ENCODE measurements at places on chromosomes 7 and 10.

- peak; percentile 47 for DNase-seq
Observed at GRCh38 chr10:24383681-24384106, 174.8 kb downstream of the KIAA1217 start.

DNA sequence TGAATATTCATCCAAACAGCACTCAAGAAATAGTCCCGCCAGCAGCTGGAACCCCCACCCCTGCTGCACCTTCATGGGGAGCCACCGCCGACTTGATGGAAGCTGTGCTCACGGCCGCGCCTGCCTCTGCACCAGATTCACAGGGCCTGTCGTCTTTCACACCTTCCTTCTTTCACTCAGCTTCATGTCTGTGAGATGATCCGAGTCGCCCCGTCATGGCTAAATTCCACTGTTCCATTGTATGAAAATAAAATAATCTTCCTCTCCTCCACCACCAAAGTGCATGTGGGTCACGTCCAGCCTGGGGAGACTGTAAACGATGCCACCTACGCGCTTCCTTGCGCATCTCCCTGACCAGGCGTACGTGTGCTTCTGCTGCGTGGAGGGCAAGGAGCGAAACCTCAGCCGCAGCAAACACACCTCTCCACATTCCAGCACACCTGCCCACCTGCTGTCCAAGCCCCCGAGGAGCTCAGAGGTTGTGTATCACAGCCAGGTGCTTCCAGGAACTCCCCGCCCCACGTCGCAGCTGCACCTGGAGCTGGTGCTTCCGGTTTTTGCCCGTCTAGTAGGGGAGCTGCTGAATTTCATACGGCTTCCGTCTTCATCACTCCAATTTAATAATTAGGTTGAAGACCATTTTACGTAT is 137.0 kb downstream of the PTPRN2 start:
- DNase-seq = no peak

- DNase-seq = no peak
Observed at GRCh38 chr10:57249615-57250281, 888.7 kb upstream of the ZWINT start.

DNA sequence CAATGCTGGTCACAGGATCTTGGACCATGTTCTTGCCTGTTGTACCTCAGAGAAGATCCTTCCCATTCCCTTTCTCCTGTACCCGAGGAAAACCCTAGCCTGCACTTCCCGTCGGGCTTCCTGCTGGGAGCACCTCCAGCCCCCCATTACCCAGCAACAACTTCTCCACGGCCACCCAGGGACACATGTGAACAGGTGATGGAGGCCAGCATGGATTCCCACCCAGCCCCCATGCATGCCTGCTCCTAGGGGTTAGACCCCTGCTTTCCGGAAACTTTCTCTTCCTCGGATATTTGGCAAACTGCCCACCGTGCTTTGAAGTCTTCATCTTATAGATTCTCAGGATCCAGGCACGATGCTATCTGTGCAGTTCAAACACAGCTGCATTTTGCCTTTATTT is 67.3 kb downstream of the CALML3 start:
- no peak for DNase-seq

DNA sequence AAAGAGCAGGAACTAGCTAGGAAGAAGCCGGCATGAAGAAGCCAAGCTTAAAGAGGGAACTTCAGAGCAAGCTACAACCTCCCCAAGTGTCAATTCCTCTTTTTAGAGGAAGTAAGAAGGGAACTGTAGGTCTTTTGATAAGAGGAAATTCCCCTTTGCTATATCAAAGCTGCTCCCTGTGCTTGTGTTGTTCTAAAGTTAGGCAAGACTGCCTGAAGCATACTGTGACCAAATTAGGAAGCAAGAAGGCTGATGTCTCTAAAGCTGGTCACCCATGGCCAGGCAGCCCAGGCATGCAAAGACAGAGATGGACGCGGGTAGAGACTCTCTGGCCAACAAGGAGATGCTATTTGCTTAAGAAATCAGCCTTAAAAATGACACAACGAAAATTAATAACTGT is 87.9 kb downstream of the RNF216 start:
- DNase-seq = no peak

DNA sequence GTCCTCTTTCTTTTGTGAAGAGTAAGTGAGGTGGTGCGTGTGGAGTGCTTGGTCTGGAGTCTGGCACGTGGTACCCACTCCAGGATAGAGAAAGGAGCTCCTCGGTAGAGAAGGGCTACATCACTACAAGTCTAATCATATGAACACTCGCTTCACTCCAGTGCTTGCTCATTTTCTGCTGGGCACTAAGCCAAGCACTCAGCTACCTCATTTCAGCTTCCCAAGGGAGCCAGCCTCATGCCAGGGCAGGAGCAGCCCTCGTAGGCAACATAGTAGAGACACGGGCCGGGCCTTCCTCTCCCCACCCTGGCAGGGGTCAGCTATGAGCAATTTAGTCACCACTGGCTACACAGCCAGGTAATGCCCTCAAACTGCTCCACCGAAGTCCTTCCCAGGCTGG is 11.4 kb upstream of the HSPA12A start:
- no peak for DNase-seq

GRCh38 chr7:33716581-33717477 is 188.5 kb upstream of the BMPER start:
- DNase-seq = no peak

DNA sequence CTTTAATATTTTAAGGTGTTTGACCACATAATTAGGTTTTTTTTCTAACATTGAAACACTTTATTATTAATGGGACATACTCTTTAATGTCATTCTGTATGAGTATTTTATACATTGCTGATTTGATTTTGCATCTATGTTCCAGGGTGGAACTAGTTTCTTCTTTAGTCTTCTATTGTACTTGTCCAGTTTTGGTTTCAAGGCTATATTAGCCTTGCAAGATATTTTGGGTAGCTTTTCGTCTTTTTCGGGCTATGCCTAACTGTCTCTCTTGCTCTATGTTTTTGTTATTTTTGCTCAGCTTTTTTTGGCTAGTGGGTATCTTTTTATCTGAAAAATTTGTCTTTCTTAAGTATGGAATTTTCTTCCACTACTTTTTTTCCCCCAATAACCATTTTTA is 38.7 kb upstream of the MKX start:
- no peak for DNase-seq

GRCh38 chr7:138247568-138248333 is 171.5 kb downstream of the AKR1D1 start:
- DNase-seq = no peak

GRCh38 chr10:6795541-6795940 is 215.5 kb upstream of the PRKCQ start:
- no peak for DNase-seq

GRCh38 chr10:24849051-24849450 is 103.4 kb downstream of the PRTFDC1 start:
- DNase-seq = no peak

- DNase-seq = no peak
Observed at GRCh38 chr10:77185696-77186095, 451.9 kb downstream of the KCNMA1 start.

- no peak for DNase-seq
Observed at GRCh38 chr7:150663802-150664494, 21.6 kb upstream of the GIMAP2 start.

DNA sequence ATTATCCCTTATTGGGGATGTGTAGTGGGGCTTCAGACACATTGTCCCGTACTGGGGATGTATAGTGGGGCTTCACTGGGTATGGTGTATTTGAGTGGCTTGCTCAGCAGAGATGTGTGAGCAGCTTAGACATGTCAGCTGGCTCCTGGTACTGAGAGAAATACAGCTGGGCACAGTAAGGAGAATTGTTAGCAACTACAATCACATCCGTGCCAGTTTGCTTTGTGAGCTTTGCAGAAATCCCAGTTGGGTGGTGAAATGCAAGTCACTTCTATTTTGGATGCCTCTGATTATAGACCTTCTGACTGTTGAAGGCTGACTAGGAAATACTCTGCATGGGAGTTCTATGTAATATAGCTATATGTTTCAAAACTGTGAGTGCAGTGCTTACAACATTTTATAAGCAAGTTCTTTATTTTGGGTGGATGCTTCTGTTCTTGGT is 10.8 kb downstream of the CCNY start:
- DNase-seq = no peak

DNA sequence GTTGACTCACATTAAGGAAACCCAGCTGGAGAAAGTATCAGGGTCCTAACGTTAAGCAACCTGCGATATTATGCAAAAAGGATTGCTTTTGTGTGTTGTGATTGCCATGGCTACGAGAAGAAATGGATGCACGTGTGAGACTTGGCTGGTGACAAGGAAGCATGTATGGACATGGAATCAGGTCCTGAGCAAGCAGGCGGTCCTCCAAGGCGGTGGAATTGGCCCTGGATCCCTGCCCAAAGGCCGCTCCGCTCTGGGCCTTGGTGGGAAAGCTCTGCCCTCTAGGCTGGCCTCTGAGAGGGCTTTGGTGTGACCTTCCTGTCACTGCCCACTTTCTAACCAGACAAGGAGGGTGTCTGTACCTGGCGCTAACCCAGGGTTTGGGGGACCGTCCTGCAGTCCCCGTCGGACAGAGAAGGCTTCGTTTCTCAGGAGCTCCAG is 192.1 kb downstream of the EBF3 start:
- no peak for DNase-seq

GRCh38 chr7:133434246-133434865 is 181.5 kb downstream of the EXOC4 start:
- DNase-seq = no peak

DNA sequence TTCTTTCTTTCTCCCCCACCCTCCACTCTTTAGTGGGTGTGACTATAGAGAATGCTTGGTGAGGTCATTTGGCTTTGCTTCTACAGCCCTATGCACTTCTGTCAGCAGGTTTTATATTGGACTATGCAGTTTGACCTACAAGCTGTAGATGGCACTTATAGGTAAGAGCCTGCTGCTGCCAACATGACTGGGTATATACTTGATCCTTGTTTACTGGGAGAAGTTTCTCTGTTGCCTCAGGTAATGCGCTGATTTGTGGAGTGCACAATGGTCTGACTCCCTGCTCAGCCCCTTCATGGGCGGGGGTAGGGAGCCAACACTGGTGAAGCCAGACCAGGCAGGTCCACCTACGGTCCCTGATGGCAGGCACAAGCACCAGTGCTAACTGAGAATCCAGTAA is 33.7 kb upstream of the C7orf33 start:
- no peak for DNase-seq

DNA sequence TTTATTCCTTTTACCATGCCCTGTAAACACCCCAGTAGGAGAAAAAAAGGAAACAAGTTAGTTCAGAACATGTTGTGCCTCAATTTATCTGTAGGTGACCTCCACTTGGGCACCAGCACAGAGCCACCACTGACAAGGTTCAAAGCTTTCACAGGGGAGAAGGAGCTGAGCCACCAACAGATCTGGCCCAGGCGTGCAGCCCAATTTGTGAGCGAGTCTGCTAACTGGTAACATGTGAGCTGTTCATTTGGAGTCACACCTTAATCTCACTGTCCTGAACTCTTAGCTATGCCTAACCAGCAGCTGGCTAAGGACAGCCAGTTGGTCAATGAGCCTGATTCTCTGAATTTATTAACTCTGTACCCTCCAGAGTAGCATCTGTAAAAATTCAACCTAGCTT is 78.4 kb upstream of the CAMK2B start:
- no peak for DNase-seq

DNA sequence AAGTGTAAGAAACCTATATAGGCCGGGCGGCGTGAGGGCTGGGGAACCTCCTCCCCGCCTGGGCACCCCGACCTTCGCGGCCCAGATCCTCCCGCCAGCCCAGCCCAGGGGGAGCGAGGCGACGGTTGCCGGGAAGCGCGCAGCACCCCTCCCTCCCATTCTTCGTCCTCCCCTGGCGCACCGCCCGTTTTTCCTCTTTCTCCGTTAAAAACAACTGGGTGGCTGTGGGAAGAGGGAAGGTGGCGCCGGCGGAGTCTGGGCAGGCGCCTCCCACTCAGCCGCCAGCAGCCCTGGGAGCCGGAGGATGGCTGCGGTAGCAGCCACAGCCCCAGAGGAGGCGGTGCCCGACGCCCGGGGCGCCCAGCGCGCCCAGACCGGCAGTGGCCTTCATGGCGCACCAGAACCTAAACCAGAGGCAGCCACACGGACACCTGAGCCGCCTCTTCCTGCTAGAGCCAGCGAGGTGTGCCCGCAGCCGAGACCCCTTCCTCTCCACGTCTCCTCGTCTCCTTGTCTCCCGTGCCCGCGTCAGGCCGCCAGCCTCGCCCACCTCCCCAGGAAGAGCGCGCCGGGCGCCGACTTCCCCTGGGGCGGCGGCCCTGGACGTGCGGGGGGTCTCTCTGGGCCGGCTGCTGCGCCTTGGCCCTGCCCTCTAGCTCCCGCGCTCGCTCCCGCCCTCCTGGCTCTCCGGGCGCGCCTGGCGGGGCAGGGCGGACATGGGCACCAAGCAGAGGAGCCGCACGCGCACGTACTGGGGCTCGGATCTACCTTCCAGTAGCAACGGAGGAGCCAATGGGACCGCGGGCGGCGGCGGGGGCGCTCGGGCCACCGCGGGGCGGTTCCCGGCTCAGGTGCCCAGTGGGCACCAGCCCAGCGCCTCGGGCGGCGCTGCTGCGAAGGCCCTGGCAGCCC is 32.8 kb upstream of the SFTPD start:
- peak; percentile 12 for DNase-seq

- DNase-seq = no peak
Observed at GRCh38 chr10:94193466-94193924, 169.2 kb downstream of the NOC3L start.

DNA sequence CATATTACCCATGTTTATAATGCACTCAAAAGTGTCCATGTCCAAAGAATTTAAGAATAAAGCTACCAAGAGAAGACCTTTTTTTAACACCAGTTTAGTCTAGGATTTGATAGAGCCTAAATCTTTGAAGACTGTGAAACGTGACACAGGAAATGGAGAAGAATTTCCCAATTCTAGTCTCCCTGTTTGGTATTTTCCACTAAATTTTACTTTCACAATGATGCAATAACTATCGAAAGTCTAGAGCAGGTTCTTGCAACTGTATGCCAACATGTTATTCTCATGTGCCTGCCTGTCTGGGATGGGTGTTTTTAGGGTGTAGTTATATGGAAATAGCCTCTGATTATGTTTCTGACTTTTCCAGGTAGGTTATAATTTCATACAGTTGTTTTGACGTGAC is 6.9 kb upstream of the MXI1 start:
- no peak for DNase-seq

DNA sequence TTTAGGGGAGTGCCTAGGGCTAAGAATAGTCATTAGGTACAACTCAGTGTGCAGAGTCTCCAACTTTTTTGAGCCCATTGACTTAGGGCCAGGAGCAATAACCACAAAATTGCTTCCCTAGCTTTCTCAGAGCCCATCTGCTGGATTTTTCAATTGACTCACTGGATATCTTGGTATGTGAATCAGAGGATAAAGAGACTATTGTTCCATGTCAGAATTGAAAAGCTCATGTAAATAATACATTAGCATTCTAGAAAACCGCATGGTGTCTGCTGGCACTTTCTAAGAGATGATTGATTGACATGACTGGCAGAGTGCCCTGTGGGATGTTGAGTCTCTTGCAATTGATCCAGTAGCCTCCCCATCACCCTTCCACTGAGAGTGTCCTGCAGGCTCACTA is 246.2 kb downstream of the CCDC7 start:
- DNase-seq = no peak

GRCh38 chr7:30595436-30596013 is 847 bp downstream of the GARS1 start:
- no peak for DNase-seq

- DNase-seq = no peak
Observed at GRCh38 chr7:155027879-155028278, 25.0 kb upstream of the PAXIP1 start.

Measured in stimulated activated CD4-positive, alpha-beta T cell treated with anti-CD3 and anti-CD28 coated beads, Interleukin-2, amount 100 ng/mL, for 48 hours (primary cell).